ACHN (cell line): ENCODE measurements at places on chromosomes 7 and 10.

- peak; percentile 71 for DNase-seq
These were observed 51.2 kb upstream of the GTF2I start for GRCh38 chr7:74606101-74606908.

DNA sequence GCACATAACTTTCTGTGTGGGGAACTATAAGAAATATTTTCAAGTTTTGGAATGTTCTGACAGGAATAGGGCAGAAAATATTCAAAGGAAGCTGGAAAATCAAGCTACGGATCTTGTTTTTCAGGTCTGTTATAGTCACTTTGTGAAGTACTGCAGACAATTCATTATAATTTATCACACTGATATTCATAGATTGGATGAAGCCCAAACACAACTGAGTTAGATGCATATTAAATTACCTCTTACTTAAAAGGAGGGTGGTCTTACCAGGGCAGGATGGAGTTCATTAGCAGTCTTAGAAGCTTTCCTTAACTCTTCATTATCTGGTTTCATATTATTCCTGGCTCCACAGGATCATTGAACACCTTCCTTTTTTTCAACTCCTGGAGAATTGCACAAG, 242.3 kb downstream of the DYNC1I1 start:
- DNase-seq: no peak

DNA sequence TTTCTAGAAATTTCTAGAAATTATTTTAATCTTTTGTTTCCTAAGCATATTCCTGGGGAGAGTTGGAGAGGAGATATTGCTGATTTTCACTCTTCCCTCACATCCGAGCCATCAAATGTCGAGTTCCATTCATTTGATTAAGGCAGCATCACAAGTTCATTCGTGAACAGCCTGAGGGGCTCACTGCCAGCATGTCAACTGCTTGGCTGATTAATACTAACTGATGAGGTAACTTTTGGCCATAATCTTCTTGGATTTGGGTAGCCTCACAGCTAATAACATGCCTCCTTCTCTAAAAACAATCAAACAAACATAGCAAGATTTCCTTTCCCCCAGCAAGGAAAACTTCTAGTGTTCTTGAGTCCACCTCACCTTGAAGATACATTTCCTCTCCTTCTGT, 87.1 kb upstream of the AFAP1L2 start:
- DNase-seq: no peak

GRCh38 chr10:108184114-108184513, 1019.6 kb upstream of the SORCS1 start:
- DNase-seq: no peak

DNA sequence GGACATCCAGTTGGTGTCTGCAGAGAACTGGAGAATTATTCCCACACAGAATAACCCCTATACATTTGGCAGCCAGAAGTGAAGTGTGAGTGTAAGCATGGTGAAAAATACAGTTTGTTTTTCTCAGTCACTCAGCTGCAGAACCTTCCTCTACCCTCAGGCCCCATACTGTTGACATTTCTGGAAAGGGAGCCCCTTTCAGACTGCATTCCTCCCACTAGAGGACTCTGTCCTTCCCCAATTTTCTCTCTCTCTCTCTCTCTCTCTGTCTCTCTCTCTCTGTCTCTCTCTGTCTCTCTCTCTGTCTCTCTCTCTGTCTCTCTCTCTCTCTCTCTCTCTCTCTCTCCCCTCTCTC, 86.8 kb upstream of the STEAP1B start:
- peak; percentile 65 for DNase-seq

GRCh38 chr7:94297397-94297838, 97.3 kb upstream of the COL1A2 start:
- no peak for DNase-seq

GRCh38 chr10:75018686-75019307, 92.7 kb upstream of the SAMD8 start:
- no peak for DNase-seq

- no peak for DNase-seq
These were observed 1.9 kb downstream of the BUB3 start for GRCh38 chr10:123156078-123156477.

- peak; percentile 53 for DNase-seq
These were observed 261.4 kb upstream of the ZWINT start for GRCh38 chr10:56622335-56622973.

DNA sequence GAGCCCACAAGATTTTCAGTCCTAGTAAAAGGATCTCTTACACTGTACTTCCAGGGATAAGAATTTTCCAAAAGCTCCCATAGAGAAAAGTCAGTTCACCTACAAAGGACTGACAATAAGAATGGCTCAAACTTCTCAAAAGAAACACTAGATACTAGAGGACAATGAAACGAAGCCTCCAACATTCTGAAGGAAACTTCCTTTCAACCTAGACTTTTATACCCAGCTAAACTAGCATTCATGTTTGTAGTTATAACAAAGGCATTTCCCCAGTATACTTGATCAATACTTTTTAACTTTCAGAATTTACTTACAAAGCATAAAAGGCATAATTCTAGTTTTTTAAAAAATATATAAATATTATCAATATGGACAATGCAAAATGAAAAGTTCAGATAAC, 41.0 kb upstream of the DNAAF5 start:
- no peak for DNase-seq

GRCh38 chr10:127874671-127875448, 17.9 kb downstream of the CLRN3 start:
- DNase-seq: no peak

DNA sequence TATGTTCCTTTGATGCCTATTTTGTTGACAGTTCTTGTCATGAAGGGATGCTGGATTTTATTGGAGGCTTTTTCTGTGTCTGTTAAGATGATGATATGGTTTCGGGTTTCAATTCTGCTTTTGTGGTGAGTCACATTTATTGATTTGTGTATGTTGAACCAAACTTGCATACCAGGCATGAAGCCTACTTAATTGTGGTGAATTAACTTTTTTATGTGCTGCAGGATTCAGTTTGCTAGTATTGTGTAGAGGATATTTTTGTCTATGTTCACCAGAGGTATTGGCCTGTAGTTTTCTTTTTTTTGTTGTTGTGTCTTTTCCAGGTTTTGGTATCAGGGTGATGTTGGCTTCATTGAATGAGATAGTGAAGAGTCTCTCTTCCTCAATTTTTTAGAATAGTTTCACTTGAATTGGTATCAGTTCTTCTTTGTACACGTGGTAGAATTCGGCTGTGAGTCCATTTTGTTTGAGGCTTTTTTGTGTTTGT, 345.9 kb downstream of the KIF20B start:
- no peak for DNase-seq

- peak; percentile 18 for DNase-seq
These were observed 662 bp downstream of the NRCAM start for GRCh38 chr7:108455551-108455997.

GRCh38 chr10:125441151-125441550, 241.8 kb downstream of the TEX36 start:
- no peak for DNase-seq

DNA sequence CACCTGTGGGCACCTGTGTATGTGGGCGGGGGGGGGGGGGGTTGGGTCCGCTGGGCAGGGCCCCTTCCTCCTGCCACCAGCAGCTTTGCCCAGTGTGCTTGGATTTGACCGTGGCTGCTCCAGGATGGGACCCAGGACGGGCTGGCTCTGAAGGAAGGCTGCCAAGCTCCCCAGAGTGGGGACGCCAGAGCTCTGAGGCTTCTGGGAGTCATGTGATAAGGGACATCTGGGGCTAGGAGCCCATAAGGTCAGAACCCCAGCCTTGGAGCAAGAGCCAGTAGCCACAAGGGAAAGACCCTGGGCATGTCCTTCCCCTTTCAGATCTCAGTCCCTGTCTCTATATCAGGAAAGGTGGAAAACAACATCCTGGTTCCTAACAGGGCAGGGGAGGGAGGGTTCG, 21.8 kb upstream of the AMZ1 start:
- DNase-seq: no peak

DNA sequence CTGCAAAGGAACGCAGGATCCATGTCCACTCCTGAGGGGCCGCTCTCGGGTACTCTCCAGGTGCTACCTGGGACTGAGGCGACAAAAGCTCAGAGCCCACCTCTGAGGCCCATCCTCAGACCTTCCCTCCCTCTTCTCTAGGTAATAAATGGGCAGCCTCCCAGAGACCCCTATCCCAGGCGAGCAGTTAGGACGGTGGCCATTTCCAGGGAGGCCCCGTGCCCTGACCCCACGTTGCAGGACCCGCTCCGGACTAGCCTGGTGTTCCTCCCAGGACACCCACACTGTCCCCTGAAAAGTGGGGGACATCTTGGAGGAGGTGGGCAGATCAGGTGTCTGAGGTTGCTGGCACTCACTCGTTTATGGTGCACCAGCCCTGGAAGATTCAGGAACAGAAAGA, 44.3 kb downstream of the PRKAG2 start:
- no peak for DNase-seq

DNA sequence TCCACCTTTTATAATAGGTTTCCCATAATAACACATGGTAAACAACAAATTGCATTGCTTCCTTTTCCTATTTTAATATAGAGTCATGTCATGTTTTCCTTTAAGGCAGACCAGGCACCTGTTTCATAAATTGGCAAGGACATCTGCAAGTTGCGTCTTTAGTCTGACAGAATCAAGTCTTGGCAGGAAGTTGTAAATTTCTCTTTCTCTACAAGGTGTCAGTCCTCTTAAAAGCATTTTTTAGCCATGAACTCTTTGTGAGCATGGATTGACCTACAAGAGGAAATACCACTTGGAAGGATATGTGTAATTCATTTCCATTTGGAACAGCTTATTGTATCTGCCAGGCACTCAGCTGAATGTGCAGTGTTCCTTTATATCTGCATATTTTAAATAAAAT, 176.8 kb downstream of the PRKG1 start:
- DNase-seq: no peak

DNA sequence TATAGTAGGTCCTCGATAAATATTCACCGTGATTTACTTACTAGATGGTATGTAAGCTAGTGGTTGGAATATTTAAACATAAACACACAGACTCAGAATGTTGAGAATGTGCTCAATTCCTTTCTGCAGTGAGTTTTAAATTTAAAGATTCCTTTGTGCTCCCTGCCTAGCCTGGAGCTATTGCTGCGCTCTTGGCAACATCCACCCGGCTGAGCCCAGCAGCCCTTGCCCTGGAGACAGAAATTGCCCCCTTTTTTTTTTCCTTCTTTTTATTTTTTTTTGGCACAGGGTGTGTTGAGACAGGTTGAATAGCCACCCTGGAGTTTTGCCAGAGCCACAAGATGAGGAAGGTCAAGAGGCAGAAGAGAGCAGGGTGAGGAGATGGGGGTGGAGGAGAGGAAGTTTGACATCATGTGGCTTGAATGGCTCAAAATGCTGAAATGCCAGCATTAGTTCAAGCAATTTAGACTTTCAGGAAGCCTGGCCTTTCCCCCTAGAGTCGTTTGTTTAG, 180.8 kb downstream of the PRKCQ start:
- no peak for DNase-seq

DNA sequence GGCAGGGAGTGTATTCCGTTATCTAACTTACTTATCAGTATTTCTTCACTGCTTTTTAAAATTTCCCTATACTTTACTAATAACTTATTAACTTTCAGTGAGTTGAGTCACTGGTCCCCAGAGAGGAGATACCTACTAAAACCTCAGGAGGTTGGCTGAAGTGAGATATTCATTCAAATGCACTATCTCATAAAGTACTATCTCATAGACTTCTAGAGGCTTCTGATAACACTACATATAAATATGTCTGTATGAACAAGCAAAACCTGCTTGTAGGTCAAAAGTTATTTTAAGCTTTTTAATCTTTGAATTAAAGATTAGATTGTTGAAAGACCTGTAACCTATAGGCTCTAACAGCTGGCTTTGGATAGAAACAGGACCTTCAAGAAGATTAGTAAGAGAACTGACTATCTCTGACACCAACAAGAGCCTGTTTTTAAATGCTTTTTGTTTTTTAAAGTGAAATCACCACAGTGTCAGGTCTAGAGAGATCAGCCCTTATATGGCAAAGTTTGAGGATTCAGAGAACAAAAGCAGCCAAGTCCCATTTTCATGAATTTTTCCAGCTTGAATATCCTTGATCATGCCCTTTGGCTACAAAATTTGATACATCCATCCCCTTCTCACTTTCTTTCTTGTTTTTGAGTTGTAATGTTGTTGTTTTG, 242.2 kb downstream of the ARL4A start:
- peak; percentile 48 for DNase-seq

DNA sequence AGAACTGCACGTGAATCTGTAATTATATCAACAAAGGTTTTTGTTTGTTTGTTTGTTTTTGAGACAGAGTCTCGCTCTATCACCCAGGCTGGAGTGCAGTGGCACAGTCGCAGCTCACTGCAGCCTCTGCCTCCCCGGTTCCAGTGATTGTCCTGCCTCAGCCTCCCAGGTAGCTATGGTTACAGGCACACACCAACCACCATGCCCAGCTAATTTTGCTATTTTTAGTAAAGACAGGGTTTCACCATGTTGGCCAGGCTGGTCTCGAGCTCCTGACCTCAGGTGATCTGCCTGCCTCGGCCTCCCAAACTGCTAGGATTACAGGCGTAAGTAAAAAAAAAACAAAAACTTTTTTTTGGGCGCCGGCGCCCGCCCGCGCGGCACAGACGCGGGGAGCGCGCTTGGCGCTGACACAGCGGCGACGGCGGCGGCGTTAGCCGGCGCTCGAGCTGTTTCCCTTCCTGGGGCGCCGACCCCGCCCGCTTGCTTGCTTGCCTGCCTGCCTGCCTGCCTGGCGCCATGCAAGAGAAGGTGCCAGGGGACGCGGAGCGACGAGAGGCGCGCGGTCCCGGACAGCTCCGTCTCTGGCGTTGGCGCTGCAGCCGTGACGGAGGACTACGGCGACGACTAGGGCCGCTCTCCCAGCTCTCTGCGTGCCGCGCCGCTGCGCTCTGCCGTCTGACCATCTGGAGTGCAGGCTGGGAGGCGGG, 171.4 kb upstream of the NUPR2 start:
- no peak for DNase-seq

- DNase-seq: no peak
These were observed 132.2 kb downstream of the TCERG1L start for GRCh38 chr10:131179361-131179760.

- no peak for DNase-seq
These were observed 71.6 kb downstream of the GSDME start for GRCh38 chr7:24685708-24686107.

DNA sequence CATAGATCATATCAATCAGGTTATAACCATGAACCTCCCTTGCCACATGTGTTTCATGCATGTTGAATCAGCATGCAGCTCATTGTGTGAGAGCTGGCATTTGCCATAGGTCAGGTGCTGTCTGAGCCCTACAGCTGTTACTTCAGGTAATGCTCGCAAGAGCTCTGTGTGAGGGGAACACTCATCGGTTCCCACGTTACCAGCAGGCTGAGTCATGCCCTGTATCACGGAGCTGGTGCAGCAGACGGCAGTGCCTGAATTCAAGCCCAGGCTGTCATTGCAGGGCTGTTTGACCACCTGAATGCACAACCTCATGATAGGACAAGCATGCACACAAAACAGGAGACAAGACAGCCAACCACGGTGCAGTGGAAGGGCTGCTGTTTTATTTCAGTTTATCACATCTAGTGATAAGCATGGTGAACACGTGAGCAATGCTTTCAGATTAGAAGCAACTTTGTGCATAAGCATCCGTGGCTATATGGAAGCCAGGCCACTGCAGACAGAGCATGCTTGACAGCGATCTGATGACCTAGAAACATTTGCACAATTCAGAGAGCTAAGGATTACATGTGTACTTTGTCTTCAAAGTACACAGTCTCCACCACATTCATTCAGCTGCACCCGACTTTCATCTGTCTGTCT, 56.4 kb upstream of the PFKP start:
- DNase-seq: no peak
